Fibroblast of villous mesenchyme (primary cell): ENCODE measurements at places on chromosomes 11 and 22. TPM values are rescaled to one million over a fixed set of nuclear protein-coding genes. Genes with fewer than 3 reads are reported as not detected.

DNA sequence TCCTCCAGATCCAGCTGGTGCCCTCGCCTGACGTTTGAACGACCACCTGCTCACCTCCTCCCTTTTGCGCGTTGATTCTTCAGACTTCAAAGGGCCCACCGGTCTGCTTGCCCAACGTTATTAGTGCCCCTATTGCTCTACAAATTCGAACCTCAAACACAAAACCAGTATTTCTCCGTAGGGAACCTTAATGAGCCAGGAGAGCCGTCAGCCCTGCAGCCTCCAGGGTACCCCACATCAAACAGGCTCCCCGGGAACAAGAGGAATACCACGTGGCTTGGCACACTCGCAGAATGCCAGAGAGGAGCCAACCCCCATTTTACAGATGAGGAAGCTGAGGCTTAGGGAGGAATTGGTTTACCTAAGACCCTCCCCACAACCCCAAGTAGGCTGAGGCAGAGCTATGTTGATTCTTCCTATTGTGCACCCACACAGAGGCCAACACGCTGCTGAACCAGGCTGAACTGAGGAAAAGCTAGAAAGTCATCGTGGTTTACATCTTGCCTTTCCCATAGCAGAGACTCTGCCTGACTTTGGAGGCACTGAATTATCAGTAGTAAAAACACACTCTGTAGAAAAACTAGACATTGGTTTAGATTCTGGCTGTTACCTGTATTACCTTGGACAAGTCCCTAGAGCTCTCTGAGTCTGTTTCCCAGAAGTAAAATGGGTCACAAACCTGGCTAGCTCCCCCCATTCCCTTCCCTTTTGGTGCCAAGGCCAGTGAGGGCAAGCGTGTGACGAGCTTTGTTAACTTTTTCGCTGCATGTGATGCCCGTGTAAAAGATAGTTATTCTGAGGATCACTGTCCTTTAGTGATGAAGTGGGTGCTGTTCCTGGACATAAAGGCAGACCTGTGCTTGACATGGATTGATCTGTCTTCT, 764 bp downstream of the TKFC start:
- no peak for DNase-seq

- no peak for DNase-seq
Observed at GRCh38 chr11:61684870-61685616, 4.9 kb downstream of the DAGLA start.

TYR gene
- total RNA-seq: not detected in 2 replicates

KDM4D gene
- 0.97 and 1.3 TPM in 2 replicates for total RNA-seq

GRCh38 chr11:33266393-33267215, 9.4 kb downstream of the HIPK3 start:
- peak; percentile 82 for DNase-seq

PTGDR2 gene
- under 0.01 TPM in 1 of 2 replicates, not detected in the other for total RNA-seq

- DNase-seq: no peak
Observed at GRCh38 chr11:3826721-3827120, 14.0 kb downstream of the RHOG start.

DNA sequence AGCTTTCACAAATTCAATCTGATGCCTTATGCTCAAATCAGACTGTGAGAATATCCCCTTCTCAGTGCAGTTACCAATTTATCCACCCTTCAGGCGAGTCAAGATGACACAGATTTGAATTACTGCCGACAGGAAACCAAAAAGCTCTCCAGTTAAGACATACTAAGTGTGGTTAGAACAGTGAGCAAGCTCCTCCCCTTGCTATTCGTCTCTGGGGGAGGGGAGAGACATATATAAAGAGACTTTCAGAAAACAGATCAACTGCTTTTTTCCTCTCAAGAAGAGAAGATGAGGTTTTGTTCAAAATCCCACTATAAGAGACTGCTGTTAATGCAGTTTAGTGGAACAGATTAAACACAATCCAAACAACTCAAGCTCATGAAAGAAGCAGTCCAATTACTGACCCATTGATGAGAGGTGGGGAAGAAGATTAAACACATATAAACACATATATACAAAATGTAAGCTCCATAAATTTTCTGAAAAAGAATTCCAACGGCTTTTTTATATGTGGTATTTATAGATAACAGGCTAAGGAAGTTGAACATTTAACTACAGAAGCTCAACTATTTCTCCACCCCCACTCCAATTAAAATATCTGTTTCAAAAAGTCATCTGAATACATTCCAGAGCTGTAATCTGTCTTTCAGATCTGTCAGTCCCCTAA, 102.7 kb downstream of the MRTFA start:
- peak; percentile 91 for DNase-seq

- DNase-seq: peak; percentile 86
Observed at GRCh38 chr11:35077709-35078469, 61.1 kb upstream of the CD44 start.

DNA sequence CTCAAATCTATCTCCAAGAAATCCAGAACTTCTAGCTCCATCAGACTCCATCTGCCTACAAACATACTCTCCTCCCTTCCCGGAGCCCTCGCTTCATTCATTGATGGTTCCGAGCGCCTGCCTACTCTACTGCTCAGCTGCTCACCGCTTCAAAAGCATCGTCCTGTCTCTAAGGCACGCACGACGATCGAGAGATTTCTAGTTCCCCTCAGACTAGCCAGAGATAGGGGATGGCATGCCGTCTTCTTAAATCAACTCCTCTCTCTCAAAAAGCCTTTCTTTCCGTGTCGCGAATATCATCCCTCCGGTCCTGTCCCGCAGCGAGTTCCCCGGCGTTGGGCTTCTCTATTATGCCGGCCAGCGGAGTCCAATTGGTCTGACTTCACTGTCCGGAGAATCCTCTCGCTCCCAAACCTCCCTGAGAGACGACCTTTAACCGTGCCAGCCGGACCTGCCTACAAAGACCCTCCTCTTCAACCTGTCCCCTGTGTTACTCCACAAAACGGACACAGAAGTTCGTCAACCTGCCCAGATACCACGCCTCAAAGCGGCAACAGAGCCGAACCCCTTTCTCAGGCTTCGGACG, 592 bp downstream of the EEF1G start:
- peak; percentile 31 for DNase-seq

DNA sequence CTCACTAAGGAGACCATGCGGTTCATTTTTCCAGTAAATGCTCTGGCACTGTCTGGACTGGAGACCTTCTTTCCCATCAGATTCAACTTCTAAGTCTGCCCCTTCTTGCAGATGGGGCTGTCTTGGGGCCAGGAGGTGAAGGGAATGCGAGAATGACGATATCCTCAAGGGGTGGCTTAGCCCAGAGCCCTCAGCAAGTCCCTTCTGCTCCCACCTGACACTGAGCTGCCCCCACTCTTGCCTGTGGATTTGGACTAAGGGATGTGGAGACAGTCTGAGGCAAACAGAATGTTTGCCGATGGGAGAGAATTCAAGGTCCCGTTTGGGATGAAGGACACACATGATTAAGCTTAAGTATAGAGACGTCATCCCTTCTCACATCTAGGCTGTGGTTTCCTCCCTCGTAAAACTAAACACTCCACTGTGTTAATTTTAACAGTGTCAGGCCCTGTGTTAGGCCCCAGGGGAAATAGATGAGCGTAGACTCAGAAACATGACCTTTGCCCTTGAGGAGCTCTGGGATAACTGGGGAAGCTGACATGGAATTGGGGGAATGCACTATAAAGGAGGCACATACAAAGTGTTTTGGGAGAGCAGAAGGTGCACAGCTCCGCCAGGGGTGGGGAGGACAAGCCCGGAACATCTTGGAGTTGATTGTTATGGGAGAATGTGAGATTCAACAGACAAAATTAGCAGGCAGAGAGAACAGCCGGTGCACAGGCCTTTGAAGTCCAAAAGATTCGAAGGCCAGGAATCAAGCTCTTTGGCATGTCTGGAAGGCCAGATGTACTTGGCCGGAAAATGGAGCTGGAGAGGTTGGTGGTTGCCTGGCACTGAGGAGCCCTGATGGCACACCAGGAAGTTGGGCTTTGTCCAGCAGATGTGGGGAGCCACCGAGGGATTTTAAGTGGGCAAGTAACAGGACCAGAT, 71.6 kb downstream of the ST3GAL4 start:
- peak; percentile 50 for DNase-seq

GRCh38 chr11:103528596-103528995, 419.4 kb downstream of the DYNC2H1 start:
- peak; percentile 51 for DNase-seq

SPDYC gene
- total RNA-seq: not detected in 2 replicates

MAJIN gene
- not detected in 2 replicates for total RNA-seq

NAGA gene
- 31.1 and 41.6 TPM in 2 replicates for total RNA-seq
